Astrocyte of the spinal cord (primary cell): ENCODE measurements at places on chromosomes 11 and 22.

DNA sequence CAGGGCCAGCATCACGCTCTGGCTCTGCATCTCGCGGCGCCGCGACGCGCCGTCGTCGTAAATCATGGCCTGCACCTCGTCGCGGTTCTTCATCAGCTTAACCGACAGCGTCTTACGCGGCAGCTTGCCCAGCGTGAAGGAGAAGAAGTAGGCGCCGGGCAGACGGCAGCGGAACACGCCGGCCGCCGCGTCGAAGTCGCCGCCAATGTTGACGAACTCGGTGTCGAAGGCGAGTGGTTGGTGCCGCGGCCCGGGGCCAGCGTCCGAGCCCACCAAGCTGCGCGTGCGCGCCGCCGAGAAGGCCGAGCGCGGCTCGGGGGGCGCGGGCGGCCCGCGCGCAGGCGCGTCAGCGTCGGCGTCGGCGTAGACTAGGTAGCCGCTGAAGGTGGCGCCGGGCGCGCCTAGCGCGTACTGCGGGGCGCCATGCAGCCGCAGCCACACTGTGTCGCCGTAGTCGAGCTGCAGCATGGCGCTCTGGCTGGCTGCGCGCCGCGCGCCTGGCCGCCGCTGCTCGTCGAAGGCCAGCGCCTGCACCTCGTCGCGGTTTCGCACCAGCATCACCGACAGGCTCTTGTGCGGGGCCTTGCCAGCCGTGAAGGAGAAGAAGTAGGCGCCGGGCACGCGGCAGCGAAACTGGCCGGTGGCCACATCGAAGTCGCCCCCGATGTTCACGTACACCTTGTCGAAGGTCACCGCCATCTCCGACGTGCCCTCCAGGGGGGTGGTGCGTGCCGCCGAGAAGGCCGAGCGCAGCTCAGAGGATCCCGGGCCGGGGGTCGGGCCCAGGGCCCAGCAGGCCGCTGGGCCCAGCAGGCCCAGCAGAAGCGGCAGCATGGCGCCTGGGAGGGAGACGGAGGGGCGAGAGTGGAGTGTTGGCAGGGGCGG lies 3.7 kb downstream of the FAM180B start:
- DNase-seq = peak; percentile 14

DNA sequence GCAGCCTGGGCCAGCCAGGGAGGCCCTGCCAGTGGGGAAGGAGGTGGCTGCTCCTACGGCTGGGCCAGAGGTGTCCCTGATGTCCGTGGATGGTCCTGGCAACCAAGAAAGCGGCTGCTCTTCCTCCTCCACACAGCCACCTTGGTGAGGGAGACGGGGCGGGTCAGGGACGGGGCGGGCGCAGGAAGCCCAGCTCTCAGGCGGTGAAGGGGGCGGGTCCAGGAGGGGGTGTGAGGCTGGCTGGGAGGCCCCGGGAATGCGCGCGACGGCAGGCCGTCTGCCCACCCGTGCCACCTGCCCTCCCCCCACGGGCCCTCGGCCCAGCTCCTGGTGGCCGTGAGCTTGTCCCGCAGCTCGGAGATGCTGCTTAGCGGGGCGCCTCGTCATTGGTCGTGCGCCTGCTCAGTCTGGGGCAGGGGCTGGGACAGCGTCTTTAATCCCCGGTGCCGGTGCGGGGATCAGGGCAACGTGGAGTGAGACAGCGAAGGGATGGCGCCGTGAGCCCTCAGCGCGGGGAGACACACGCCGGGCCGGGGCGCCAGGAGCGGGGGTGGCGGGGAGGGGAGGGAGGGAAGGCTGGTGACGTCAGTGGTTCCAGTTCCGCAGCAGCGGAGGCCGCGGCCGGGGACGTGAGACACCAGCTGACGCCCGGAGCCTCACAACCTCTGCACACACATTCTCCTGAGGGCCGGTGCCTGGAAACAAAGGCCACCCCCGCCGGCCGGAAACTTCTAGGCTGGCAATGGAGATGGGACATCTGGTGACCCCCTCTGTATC lies 6.7 kb upstream of the BRSK2 start:
- peak; percentile 37 for DNase-seq

- DNase-seq = no peak
Measured at GRCh38 chr11:45150301-45150700, 3.9 kb downstream of the PRDM11 start.

- no peak for DNase-seq
Measured at GRCh38 chr11:68753300-68753699, 2.0 kb upstream of the TESMIN start.

DNA sequence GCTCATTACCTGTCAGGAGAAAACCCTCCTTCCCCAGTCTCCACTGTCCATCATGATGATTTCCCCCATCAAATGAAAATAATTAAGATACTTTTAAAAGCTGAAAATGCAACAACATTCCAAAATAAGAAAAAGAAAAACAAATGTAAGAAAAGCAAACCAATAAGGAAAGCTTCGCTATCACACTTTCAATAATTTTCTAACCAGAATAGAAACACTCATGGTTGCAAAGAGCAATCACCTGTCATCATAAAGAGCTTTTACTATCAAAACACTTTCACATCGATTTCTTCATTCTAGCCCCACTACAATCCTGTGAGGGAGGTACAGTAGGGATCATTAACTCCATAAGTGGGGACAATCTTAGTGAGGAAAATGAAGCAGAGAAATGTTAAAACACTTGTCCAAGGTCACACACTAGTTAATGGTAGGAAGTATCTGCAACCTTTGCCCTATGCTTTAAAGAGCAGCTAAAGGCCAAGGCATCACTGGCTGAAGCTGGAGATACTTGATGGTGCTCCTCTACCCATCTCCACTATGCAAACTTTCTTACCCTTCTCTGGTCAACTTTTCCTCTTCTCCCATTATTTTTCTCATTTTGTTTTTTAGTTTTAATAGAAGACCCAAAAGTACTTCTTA lies 2.6 kb downstream of the RBM4B start:
- no peak for DNase-seq

DNA sequence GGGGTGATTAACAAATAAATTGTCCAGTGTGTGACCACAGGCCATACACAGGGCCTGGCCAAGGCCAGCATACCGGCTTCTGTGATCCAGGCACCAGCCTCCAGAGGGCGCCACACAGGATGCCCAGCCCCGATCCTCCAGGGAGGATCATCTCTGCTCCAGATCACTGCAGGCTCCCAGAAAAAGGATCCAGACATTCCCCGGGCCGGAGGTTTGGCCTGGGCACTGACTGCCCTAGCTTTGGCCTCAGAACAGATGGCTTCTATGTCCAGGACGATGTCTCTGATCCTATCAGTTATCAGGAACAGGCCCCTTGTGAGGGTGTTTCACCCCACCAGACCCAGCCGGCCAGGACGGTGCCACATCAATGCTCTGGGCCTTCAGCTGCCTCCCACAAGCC lies 74.5 kb upstream of the LMO1 start:
- DNase-seq = peak; percentile 19

DNA sequence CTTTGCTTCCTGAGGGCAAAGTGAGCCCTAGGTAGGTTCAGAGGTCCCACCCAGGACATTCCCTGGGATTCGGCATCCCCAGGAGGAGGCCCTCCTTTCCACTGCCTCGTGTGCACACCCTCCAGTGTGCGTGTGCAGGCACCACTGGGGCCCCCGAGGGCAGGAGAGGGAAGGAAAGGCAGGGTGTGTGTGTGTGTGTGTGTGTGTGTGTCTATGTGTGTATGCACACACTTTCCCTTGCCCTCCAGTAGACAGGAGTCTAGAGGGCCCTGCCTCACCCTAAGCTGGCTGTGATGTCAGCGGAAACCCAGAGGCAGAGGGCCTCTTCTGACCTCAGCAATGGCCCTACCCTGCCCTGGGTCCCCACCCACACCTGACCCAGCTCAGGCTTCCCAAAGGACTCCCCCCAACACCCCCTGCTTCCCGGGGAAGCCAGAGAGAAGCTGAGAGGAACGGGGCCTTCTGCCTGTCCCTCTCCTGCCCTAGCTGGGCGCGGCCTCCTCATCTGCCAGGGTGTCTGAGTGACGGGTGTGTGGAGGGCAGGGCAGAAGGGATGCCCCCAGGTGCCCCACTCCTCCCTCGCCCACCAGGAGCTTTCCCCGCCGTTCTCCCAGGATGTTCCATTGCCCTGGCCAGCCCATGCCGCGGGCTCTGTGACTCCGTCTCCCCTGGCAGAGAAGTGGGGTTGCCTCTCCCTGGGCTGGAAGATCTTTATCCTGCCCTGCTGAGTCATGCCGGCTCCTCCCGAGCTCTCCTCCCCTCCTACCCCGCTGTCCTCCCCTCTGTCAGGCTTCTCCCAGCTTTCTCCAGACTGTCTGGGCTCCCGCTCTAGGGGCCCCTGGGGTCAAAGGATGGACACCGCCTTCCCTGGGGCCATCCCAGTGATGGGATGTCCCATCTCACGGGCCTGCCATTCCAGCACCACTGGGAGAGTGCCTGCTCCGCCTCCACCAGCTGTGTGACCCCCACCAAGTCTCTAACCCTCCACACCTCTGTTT lies 6.0 kb upstream of the CLCF1 start:
- no peak for DNase-seq

DNA sequence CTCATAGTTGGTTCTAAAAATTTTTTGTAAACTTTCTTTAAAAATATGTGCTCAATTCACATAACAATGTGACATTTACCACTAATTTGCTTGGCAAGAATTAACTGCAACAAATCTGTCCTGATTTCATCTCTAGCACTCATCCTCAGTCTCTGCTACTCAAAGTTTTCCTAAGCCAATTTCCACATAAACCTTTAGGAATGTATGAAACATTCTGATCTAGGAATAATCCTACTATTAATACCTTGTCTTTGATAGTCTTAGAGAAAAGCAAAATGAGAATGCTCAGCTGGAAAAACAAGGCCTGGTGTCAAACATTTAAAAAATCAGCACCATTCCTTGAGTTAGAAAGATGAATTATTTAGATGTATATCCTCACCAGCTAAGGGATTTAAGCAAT lies 114.3 kb downstream of the CD44 start:
- DNase-seq = no peak

DNA sequence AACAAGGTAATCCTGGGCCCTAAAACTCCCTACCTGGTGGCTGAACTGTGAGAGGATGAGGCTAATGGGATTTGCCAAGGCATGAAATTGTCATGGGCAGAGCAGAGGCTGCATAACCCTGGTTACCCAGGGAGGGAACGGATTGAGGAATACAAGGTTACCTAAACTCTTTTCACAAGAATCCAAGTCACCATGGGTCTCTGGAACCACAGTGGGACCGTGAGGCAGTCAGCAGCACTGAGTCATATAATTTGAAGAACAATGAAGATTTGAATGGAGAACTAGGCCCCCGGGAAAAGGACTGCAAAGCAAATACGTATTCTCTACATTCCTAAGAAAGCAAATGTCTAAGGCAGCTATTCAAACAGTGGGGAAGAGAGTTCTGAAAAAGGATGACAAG lies 19.8 kb downstream of the CAT start:
- no peak for DNase-seq

GRCh38 chr22:42901790-42902508 lies 44.9 kb upstream of the ARFGAP3 start:
- no peak for DNase-seq

DNA sequence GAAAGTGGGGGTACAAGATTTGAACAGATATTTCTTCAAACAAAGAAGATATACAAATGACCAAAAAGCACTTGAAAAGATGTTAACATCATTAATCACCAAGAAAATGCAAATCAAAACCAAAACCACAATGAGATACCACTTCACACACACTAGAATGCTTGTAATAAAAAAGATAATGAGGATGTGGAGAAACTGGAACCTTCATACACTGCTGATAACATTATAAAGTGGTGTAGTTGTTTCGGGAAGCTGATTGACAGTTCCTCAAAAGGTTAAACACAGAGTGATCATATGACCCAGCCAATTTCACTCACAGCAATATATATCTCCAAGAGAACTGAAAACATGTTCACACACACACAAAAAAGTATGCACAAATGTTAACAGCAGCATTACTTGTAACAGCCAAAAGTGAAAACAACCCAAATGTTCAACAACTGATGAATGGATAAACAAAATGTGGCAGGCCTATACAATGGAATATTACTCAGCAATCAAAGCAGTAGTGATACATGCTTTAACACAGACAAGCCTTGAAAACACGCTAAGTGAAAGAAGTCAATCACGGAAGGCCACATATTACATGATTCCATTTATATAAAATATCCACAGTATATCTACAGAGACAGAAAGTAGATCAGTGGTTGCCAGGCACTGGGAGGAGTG lies 15.1 kb downstream of the PITPNB start:
- DNase-seq = no peak

- DNase-seq = no peak
Measured at GRCh38 chr22:35882211-35883030, 146.2 kb downstream of the RBFOX2 start.

DNA sequence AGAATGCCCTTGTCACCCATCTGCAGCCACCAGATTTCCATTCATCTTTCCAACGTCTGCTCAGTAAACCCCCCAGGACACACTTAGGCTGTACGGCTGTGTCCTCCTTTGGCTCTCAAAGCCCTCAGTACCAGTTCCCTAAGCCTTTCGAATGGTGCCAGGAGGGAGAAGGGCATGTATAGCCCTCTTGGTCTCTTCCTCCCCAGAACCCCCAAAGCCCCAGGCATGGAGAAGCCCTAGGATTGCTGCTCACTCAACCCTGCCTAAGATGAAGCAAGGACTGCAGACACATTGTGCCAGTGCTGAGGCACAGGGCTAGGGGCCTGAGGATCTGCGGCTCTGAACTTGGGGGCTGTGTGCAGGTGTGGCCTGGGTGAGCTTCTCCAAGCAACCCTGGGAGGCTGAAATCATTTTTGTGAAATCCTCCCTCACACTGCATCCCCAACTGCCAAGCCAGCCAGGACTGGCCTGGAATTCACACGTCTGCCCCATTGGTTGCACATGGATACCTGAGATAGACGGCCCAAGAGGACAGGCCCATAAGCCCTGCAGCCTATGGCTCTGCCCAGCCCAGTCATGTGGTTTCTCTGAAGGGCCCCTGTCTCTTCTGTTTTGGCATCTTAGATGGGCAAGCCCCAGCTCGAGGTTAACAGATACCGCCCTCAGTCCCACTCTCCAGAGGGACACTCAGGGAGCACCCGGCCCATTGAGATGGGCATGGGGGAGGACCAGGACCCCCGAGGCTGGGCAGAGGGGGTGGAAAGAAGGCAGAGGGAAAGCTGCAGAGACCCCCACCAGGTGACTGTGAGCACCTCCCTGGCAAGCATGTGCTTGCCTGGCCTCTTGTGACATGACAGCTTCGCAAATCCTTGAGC lies 34.0 kb downstream of the KCNQ1OT1 start:
- DNase-seq = no peak

- no peak for DNase-seq
Measured at GRCh38 chr22:27719535-27720227, 81.9 kb downstream of the MN1 start.

GRCh38 chr11:68565768-68566167 lies 105.2 kb downstream of the PPP6R3 start:
- no peak for DNase-seq

GRCh38 chr11:2559527-2560311 lies 114.9 kb downstream of the KCNQ1 start:
- DNase-seq = no peak

GRCh38 chr11:134153147-134153905 lies 70.4 kb downstream of the NCAPD3 start:
- no peak for DNase-seq

GRCh38 chr11:78552881-78553280 lies 21.8 kb downstream of the NARS2 start:
- DNase-seq = no peak

- DNase-seq = no peak
Measured at GRCh38 chr11:823441-824291, 4.1 kb upstream of the CRACR2B start.
